ENCODE measurements at places on chromosomes 3 and 15.

DNA sequence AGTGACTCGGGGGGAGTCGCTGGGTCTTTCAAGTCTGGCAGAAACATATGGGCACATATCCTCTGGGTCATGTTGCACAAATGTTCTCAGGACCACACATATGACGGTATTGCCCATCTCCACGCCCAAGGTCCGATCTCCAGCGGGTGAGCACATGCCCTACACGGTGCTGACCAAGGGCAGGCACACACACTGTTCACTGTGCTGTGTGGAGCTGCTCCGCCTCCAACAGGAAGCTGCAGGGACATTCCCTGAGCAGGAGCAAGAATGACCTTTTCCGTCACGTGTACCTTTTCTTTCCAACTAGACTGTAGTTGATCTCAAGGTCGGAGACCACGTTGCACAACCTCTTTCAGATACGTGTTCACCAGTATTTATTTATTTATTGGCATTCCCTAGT is 41.7 kb upstream of the B3GNT5 start:
- DNase-seq, result no peak

DNA sequence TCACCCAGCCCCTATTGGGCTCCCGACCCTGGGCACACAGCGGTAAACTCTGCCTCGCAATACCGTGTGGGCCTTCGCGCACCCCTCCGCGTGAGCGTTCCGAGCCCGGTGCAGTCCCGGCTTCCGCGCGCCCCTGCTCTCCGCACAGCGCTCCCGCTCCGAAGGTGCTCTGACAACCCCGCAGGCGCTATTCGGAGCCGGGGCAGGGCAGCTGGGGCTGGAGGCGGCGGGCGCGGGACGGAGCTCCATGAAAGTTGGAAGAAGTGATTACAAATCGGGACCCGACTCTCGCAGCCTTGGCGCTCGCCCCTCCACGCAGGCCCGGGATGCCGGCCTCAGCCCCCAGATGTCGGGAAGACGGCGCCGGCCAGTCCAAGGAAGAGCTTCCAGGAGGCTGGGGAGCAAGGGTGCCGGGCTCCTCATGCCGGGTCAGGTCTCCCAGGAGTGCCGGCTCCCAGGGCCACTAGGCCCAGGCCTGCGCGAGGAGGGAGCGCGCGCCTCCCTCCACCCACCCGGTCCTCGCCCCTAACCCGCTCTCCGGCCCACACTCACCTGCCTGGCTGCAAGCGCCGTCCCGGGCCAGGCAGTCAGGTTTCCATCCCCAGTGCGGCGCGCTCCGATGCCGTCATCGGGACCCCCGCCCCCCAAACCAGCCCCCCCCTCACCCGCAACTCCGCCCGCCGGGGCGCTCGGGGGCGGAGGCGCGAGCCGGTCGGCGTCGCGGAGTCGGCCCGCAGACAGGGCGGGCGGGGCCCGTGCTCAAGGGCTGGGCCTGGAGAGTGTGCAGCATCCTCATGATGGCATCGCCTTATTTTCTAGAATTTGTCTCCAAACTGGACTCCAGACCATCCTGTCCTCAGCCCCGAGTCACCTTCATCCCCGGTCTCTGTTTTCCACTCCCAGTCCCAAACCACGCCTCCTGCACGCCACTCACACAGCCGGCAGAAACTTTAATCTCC is at the start of gene KIF7:
KIF7 (minus strand) TSS at position 621 of the 959 bp plus-strand sequence. CDS start 2,537 bp downstream, outside the sequence.
- DNase-seq, result no peak

DNA sequence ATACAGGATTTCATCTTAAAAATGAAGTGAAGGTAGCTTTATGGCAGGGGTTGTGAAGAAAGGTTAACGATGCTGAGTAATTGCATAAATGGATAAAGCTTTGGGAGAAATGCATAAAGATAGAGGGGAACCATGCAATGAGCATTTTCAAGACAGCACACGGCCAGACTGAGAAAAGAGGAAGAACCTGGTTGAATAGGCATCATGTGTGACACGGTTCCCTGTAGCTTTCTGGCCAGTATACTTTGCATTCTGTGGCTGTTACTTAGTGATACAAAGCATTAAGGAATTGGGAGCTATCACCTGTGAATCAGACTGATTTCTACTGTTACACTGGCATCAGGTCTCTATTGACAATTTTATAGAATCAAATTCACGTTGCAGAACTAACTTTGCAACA is 33.3 kb downstream of the NR2C2 start:
- no peak for DNase-seq

- no peak for DNase-seq
Observed at GRCh38 chr3:55885721-55886120, 398.6 kb upstream of the WNT5A start.

- no peak for DNase-seq
Observed at GRCh38 chr3:112302150-112302830, 8.3 kb upstream of the SLC9C1 start.

DNA sequence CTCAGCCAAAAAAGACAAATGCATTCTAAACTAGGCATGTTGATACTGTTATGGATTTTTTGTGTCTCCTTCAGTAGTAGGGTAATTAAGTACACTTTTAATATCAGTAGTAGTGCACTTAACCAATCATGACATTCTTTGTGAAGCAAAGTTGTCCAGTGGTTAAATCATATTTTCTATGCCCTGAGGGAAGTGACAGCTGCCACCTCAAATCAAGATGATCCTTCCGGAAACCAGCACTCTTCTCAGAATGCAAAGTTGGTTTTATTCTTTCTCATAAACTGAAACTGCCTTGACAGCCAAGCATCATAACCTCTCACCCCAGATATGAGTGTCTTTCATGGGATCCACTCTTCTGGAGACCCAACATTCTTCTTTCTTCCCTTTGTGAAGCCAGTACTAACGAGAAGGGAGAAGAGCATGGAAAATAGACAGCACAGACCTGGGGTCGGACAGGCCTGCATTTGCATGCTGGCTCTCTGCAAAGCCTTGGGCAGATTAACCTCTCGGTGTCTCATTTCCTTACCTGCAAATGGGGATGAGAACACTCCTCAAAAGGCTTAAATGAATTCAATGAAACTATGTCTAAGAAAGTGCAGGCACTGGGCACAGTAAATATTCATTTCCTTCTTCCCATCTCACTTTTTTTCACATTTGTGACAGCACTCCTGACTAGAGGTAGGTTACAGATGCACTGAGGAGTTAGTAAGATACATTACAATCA is 13.2 kb downstream of the AAGAB start:
- no peak for DNase-seq

DNA sequence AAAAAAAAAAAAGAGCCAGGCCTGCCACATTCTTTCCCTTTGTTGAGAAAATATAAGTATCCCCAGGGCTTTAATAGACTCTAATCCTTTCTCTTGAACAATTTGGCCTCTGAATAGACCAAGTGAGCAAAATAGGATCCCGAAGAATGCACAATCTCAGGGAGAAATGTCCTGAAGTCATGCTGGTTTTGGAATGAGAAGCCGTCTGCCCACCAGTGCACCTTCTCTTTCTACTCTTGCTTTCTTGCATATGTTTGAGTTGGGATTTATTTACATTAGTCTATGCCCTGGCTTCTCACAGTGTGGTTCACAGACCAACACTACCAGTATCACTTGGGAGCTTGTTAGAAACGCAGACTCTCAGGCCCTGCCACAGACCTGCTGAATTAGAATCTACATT is 153.0 kb downstream of the ZNF621 start:
- no peak for DNase-seq

DNA sequence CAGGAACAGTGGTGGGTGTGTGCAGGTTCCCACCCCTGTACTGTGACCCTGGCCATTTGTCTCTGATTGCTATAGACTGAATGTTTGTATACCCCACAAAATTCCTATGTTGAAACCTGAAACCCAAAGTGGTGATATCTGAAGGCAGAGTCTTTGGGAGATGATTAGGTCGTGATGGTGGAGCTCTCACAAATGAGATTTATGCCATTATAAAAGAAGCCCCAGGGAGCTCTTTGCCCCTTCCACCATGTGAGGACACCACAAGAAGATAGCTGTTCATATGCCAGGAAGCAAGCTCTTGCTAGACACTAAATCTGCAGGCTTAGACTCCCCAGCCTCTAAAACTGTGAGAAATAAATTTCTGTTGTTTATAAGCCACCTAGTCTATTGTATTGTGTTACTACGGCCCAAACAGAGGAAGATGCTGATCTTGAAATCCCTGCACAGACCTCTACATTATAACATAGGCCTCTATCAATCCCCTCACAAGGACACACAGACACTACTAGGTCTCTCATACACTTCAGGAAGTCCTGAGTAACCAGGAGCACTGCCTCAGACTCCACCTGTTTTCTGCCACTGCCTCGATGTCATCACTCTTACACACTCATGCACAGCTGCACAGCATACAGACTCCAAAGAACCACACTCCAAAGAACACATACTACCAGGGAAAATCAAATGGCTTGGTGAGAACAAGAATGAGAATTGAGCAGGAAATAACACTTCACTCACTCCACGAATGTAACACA is 14.7 kb downstream of the IGSF11 start:
- no peak for DNase-seq

- DNase-seq, result no peak
Observed at GRCh38 chr3:158532099-158532734, 38.8 kb upstream of the MLF1 start.

DNA sequence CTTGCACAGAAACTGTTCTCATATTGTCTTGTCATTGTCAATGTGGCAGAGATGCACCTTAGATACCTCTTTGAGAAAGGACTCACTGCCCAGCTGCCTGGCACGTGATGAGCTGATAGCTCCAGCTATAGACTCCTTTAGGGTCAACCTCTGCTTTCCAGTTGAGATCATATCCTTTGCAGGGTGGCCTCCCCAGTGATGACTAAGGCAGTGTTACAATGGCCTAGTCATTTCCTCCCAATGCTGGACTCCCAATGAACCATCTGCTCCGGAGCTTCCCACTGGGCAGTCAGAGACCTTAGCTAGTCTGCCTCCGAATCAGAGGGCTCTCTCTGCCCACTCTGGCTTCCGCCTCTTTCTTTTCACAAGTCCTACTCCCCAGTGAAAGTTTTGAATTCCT is 79.5 kb downstream of the CHRD start:
- DNase-seq, result no peak

DNA sequence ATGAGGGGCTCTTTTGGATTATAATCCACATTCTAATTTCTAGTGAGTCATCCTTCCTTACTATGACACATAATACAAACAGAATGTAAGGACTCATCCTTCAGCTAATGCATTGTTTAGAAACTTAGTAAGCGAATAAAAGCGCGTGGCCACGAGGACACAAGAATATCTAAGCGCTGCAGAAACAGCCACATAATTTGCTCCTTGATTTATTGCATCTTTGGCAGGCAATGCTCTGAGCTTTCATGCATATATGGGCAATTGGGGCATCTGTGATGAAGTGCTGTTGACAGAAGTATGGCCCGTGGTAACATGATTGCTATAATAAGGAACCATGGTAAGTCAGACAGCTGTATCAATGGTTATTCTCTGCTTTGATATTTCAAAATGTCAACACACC is 191.3 kb upstream of the ZNF385D start:
- DNase-seq, result no peak

GRCh38 chr15:33182278-33182905 is 12.1 kb downstream of the FMN1 start:
- no peak for DNase-seq

DNA sequence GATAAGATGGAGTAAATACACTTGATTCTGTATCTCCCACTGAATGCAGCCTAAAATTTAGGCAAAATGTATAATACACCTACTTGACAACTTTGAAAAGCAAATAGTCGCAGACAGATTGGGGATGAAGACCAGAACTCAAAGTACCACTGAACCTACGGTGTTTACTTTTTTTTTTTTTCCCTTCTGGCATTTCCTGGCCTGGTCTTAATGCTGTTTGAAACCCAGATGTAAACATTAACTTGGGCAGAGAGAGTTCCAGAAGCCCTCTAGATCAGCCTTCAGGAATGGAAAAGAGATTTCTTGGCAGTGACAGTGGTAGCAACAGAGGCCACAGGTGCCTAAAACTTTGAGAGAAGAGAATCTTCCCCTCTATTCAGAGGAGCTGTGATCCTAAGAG is 27.8 kb downstream of the ALPK3 start:
- no peak for DNase-seq

DNA sequence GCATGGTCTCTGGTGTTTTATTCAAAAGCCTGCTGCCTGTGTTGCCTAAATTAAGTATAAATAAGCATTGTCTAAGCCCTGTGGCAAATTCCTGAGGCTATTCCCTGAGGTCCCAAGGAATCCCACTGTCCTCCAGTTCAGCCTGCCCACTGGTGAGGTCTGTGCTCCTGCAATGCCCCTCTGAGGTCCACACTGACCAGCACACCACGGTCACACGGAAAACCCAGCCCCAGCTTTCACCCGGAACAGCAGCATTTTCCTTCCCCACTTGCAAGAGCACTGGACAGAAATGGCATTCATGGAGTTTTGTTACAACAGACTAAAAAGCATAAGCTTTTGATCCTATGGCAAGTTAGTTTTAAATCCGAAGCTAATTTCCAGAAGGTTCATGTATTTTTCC is 234.0 kb downstream of the KLF13 start:
- no peak for DNase-seq

DNA sequence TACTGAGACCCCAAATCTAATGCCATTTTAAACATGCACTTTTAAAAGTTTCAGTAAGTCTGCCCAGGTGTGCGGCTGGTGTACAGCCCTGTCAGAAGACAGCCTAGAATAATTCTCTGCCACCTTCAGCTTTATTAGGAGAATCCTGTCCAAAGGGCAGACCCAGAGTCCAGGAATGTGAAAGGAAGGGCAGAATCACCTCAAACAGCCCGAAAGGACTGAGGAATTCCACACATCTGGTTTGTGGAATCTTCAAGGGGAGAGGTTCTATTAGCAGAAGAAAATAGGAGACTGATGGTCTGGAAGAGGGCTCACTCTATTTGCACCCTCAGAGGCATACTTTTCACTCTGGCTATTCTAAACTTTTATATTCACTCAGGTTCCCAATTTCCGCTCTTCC is 46.6 kb downstream of the TYRO3 start:
- no peak for DNase-seq

DNA sequence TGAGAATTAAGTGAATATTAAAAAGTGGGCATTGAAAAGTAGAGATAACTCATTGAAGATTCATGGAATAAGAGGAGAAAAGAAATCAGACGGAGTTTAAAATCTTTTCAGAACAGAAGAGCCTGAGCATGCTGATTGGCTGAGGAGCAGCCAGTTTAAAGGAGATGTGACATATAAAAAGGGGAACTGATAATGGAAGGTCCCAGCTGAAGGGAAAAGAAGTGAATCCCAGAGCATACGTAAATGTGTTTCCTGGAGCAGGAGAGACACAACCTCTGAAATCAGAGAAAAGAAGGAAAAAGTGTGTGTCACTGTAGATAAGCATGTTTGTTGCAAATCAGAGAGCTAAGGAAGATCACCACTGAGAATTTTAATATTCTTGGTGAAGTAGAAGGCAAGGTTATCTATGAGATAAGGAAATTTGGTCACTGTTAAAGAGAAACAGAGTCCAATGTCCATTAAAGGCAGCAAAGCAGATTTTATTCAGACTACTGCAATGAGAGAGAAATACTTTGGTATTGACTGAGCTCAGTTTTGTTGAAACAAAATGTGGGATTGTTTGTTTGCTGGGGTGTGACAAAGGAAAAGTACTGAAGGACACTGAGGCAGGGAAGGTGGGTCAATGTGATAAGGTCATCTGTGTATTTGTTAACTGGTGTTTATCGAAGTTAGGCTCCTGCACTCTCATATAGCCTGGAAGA is 84.6 kb upstream of the WDR72 start:
- no peak for DNase-seq

GRCh38 chr3:120052225-120052624 is 42.0 kb downstream of the GSK3B start:
- no peak for DNase-seq

GRCh38 chr3:193779933-193780332 is 186.9 kb downstream of the OPA1 start:
- DNase-seq, result no peak

GRCh38 chr3:127652246-127652995 is 20.3 kb upstream of the ABTB1 start:
- no peak for DNase-seq

- DNase-seq, result no peak
Observed at GRCh38 chr3:39651993-39652739, 157.2 kb upstream of the MYRIP start.
